ENCODE measurements at places on chromosomes 3 and 15.

DNA sequence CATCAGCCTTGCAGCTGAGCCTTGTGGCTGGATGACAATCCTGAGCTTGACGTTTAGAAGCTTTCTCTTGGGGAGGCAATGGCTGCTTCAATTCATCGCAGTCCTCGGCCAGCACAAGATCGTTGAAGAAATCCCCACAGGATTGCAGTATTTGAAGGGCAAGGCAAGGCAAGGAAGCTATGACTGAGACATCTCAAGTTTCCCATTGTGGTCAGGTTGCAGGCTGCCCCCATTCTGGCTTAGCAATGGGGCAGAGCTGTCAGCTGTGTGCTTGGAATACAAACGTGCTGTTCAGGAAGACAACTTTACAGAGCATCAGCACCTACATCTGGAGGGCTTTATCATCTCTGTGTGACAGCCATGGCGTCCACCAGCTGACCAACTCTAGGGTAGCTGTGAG lies 275.9 kb upstream of the TBL1XR1 start:
- DNase-seq, result no peak

DNA sequence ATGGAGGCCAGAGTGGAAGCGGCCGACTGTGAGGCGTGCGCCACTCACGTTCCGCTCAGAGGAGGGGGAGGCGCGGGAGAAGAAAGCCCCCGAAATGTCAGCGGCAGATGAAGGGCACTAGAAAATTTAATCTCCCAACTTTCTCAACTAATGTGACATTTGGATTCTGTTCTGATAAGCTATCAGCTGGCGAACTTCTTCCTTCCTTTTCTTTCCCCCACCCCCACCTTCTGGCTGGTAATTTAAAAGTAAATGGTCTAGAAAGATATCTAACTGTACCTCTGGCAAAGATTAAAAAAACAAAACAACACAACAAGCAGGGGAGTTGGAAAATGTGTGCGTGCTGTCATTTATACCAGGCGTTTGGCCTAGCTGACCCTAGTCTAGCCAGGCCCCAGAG lies 26.4 kb upstream of the TMEM115 start:
- DNase-seq, result no peak

DNA sequence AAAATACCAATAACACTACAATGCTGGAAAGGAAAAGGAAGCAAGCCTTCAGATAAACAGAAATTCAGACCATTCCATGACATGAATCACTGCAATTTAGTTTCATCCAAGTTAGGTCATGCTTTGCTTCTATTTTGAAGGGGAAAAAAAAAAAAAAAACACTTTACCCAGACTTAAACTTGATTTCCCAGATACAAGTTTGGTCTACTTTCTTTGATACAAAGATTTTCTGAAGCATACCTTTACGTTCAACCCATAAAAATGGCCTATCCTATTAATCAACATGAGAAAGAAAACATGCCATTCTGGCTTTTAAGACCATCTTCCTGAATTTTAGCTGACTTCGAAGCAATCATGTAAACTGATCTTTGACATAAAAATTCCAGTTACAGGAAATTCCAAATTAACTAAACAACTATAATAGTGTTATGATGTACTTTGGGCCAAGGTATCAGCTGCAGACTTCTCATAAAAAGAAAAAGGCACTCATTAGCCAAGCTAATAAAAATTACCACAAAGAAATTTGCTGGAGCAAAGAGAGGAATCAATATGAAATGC lies 12.6 kb downstream of the OSBPL10 start:
- DNase-seq, result no peak

DNA sequence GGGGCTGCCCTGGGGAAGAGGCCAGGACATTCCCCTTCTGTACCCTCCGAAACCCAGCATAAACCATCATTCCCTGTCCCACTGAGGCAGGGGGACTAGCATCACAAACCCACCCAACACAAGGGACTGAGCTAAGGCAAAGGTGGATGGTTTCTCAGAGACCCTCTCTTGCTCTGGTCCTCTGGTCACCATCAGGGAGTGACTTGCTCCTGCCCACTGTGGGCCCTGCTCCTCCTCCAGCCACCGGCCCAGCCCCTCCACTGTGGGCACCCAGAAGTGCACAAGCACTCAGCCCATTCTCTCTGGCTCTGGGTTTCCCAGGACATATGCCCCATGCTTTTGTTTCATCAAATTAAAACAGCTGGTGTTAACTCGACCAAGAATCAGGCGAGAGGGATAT lies 44.9 kb downstream of the PTH1R start:
- DNase-seq, result no peak

GRCh38 chr3:122688996-122689395 lies 8.4 kb downstream of the PARP14 start:
- no peak for DNase-seq

DNA sequence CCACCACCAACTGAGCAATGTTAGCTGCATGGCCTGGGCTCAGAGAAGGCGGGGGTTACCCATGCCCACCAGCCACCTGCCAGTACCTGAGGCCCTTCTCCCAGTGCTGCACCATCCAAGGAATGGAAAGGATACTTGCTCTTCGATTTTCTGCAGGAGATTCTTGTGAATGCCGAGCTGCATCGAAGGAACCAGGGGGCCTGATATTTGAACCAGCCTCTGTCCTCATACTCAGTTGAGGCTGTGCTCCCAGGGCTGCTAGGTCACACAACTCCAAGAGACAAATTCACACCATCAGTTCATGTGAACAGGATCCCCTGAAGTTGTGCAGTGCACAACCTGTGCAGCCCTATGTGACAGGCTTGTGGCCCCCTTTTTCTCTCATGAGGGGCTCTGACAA lies 18.0 kb downstream of the PLA2G4F start:
- no peak for DNase-seq

GRCh38 chr3:58141766-58142345 lies 68.9 kb downstream of the DNASE1L3 start:
- DNase-seq, result peak; percentile 14

DNA sequence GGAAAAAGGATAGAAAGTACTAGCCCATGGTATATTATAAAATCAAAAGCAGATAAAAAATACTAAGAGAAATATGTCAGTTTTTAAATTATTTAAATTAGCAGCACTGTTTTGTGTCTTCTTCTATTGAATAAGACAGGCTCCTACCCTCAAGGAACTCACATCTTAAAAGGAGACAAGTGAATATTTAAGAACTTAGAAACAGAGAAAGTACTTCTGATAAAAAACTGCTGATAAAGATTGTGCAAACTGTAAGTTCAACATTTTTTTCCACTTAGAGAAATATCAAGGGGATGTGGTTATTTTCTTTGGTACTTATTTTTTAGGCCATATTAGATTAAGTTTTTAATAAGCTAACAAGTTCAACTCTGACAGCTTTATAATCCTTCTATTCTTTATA lies 3.0 kb upstream of the ANKRD28 start:
- DNase-seq, result no peak

DNA sequence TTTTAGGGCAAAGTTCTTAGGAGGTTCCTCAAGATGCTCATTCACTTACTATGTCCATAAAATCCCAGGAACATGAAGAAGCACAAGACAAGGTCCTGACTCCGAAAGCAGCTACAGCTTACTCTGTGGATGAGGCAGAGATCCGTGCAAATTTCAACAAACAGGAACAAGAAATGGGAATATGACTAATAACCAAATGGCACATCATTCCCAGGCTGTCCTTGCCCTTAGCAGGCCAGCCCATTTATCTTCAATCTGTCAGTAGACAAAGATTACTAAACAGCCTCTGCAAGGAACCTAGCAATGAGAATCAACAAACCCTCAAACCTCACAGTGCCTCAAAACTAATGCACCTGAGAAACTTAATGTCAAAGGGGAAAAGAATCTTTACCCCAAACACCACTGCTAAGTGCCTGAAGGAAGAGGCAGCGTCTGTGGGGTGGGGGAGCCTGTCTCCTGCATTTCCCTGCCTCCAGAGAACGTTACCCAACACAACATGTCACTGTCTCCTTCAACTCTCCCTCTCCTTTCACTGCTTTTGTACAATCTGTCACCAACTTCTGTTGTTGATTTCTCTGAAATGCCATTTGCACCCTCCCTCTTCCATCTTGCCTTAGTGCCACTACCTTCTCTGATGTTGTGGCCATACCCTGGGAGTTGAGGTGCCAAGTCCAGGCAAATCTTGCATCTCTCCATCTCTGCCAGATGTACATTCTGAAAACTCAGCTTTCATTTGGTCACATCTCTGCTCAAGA lies 4.8 kb downstream of the TNFAIP8L3 start:
- DNase-seq, result no peak

DNA sequence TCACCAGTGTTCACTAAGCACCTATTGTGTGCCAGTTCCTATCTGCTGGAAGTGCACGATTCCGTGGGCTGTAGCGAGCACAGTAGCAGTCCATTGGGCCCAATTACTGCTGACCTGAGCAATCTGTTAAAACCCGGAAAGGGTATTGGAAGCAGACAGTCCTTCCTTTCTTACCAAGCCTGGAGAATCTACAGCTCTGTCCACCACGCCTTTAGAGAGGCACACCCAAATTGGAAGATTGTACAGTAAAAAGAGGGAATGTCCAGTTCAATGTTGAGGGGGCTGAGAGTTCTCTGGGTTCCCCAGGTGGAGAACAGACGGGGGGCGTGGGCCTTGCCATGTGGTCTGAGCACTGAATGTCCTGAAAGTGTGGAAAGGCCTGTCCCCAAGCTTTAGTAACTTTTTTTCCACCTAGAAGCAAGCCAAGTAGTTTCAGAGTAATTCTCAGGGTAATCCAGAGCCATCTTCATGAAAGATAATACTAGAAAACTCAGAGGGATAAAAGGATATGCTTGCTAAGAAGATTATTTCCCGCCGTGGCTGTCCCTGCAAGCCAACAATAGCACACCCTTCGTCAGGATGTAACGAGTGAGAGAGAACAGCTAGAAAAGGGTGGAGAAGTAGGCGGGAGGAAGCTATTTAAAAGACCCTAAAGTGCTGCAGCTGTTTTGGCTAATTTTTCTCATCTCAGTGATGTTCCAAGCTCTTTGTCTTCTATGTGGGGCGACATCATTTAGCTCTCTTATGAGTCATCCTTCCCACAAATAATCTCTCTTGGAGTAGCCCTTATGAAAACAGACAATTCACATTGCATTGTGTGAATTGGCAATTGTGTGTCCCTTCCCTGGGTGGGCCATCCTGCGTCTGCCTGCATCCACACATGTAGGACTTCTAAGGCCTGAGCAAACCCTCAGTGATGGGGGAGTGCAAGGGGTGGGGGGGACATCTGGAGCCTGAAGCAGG lies 181.0 kb downstream of the ATG7 start:
- DNase-seq, result peak; percentile 25

- no peak for DNase-seq
Observed at GRCh38 chr3:52318186-52318816, 2.2 kb downstream of the DNAH1 start.

GRCh38 chr3:134353171-134353825 lies 20.9 kb downstream of the AMOTL2 start:
- DNase-seq, result no peak

GRCh38 chr3:41141433-41142167 lies 57.7 kb upstream of the CTNNB1 start:
- no peak for DNase-seq

GRCh38 chr3:28667646-28668621 lies 319.3 kb upstream of the AZI2 start:
- DNase-seq, result peak; percentile 68

GRCh38 chr3:5319454-5319853 lies 131.9 kb downstream of the EDEM1 start:
- no peak for DNase-seq

- no peak for DNase-seq
Observed at GRCh38 chr15:74844319-74845207, 1.6 kb upstream of the ULK3 start.

- no peak for DNase-seq
Observed at GRCh38 chr3:101635954-101636798, 40.8 kb downstream of the ZBTB11 start.

GRCh38 chr3:54882129-54882833 lies 45.6 kb downstream of the LRTM1 start:
- no peak for DNase-seq

DNA sequence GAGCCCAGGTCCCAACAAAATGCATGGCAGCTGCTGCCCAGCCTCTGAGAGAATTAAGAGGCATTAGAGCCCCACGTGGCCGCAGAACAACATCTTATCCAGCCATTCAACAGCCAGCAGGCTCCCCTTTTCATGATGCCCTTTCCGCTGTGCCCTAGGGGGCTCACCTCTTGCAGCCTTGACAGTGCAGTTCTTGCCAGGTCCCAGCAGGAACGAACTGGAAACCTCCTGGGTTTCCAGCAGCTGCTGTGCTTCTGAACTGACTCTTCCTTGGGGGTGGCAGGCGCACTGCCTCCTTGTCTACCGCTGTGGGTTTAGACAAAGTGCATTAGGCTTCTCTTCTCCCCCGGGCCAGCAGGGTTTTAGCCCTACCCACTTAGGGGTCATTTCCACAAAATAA lies 85.2 kb downstream of the FAM174B start:
- peak; percentile 6 for DNase-seq

GRCh38 chr3:129766135-129766534 lies 127.4 kb downstream of the TMCC1 start:
- DNase-seq, result no peak

DNA sequence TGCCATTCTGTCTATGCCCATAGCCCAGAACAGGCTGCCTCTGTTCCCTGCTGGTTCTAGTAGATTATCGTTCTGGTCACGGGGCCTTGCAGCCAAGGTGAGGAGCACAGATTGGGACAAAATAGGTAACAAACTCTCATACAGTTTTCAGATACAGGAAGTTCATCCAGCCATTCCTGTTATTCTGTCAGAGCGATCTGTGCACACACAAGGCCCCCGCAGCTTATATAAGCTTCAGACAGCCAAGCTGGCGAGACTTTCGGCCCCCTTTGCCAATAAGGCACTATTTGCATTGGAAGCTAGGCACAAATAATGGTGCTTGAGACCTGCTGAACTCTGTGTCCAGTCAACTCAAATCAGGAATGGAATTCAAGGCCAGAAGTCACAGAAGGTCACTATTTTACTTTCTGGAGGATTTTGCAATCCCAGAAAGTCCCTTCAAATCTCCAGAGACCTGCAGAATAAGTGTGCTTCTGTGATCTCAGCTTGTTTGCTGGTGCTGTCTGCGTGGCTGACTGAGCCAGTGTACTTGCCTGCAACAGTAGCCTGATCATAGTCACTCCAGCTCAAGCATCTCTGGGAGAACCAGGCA lies 69.4 kb downstream of the BFSP2 start:
- DNase-seq, result no peak

DNA sequence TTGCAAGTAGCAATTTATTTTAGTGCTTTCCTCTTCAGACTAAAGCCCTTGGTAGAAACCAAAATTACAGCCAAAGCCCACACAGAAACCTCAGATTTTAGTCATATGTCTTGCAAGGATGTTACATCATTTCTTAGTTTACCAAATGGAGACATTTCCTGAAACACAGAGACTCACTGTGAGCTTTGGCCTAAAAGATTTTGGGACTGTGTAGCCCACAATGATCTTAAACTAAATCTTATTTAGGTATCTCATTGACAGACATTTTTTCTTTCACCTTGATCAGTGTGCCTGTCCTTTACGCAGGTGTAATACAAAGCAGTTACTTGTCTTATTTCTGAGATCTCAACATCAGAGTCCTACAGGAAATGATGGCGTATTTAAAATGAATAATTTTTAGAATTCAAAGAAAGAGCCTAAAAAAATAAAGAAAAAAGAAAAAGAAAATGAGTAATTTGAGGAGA lies 27.8 kb upstream of the AP4E1 start:
- DNase-seq, result no peak

GRCh38 chr3:17481116-17481515 lies 261.3 kb downstream of the TBC1D5 start:
- no peak for DNase-seq

Measured in NCI-H345 (cell line).